ENCODE measurements at places on chromosomes 4 and X. TPM values are rescaled to one million over a fixed set of nuclear protein-coding genes. Genes with fewer than 3 reads are reported as not detected.

Gene LDOC1
- total RNA-seq: 49.7 TPM

Gene TXK
- not detected for total RNA-seq

Gene ZNF674
- total RNA-seq: 6.0 TPM

GRCh38 chr4:40662962-40663604 is 33.4 kb upstream of the RBM47 start:
- peak; percentile 85 for DNase-seq

GRCh38 chr4:164440199-164440598 is 313.7 kb upstream of the SMIM31 start:
- DNase-seq: peak; percentile 88

GRCh38 chrX:12497832-12498591 is 293.2 kb upstream of the PRPS2 start:
- DNase-seq: no peak

- peak; percentile 95 for DNase-seq
These were observed 36.9 kb downstream of the PDLIM5 start for GRCh38 chr4:94488670-94489069.

Gene ZGRF1
- 3.3 TPM for total RNA-seq

DNA sequence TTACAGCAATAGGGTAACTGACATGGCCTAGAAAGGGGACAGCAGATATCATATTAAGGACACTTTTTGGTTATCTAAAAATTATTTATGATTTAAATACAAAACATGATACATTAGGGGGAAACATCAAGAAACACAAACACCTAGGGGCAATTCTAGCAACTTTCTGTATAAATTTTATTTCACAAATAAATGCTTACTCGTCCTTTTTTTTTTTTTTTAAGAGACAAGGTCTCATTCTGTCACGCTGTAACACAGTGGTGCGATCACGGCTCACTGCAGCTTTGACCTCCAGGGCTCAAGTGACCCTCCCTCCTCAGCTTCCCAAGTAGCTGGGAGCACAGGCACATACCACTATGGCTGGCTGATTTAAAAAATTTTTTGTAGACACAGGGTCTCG is 151.8 kb upstream of the BCOR start:
- no peak for DNase-seq

Gene AFF2
- total RNA-seq: 22.3 TPM

Gene BST1
- total RNA-seq: 0.29 TPM

Gene ZNF630
- total RNA-seq: 2.7 TPM

Gene FAM47A
- total RNA-seq: not detected

- DNase-seq: no peak
These were observed 77.4 kb upstream of the AGA start for GRCh38 chr4:177519481-177520260.

Gene UGT2B15
- total RNA-seq: not detected

GRCh38 chr4:90528551-90528950 is 401.4 kb downstream of the CCSER1 start:
- no peak for DNase-seq

GRCh38 chr4:56698329-56698728 is 17.2 kb upstream of the HOPX start:
- DNase-seq: no peak

GRCh38 chr4:15945516-15945915 is 7.0 kb upstream of the FGFBP1 start:
- DNase-seq: no peak

DNA sequence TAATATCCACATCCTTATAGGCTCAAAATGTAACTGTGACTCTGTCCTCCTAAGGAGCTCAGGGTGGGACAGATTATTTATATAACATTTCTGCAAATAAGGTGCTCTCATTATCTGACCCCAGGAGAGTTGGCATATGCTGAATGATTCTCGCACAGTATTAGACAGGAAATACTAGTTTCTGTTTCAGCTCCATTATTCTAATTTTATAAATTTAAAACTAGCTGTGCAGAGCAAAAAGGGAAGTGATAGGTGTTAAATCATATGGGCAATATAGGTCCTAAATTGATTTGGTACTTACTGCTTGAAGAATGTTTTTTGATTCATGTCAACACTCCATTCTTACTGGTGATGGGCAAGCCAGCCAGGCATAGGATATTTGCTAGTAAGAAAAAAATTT is 141.5 kb downstream of the GLRA2 start:
- DNase-seq: no peak

Gene CCNA2
- 34.9 TPM for total RNA-seq

GRCh38 chr4:147683188-147683591 is 773 bp downstream of the PRMT9 start:
- peak; percentile 16 for DNase-seq

Gene RTL5
- total RNA-seq: 1.9 TPM

DNA sequence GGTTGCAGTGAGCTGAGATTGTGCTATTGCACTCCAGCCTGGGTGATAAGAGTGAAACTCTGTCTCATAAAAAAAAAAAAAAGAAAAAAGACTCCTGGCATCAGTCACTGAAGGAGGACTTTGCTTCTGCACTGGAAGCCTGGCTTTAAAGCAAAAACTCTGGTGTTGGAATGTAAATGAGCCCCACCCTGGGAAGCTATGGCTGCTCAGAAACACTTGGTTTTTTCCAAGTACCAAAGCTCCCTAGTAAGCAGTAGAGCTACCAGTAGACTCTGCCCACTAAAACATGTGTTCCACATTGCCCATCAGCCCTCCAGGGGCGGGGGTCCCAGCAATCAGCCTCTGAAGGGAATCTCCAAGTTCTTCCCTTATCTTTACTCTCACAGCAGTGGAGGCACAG is 154.4 kb downstream of the SHROOM3 start:
- DNase-seq: peak; percentile 38

Gene IL21
- not detected for total RNA-seq

DNA sequence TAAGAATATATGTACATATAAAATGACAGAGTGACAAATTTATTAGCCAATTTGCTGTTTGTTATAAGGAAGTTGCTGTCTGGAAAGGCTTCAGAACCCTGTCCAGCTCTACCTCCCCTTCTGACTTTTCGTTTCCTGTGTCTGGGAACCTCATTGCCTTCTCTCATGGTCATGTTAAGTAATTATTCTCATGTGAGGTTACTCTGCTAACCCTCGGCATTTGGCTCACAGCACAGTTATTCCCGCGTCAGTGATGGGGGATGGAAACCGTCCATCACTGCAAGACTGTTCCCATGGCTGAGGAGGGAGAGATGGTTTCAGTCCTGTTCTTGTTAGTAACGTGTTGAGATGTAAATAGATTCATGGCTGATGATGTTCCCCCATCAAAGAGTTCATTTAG is 11.9 kb downstream of the EDNRA start:
- no peak for DNase-seq

DNA sequence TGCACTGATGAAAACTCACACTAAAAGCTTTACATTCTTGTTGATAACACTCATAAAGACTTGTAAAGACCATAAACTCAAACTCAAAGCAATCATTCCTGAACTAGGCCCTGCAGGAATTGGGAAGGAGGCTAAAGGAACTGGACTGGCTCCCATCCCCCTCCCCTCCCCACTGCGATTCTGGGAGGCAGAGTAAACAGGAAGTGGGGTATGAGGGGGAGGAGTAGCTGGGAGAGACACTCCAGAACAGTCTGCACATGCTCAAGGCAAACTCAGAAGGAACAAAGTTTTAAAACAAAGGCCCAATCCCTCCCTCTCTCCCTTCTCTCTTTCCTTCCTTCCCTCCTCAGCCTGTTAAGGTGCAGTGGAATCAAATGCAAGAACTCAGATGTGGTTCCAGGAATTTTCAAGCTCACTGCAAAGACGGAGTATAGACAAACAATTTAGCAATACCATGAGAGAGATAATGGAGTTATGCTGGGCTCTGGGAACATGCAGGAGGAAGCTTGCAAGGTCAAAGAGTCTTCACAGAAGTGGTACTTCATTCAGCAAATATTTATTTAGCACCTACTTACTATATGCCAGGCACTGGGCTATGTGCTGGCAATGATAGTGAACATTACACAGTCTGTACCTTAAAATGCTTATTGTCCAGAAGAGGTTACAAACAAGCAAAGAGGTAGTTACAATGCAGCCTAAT is 15.9 kb downstream of the MID1IP1 start:
- no peak for DNase-seq

DNA sequence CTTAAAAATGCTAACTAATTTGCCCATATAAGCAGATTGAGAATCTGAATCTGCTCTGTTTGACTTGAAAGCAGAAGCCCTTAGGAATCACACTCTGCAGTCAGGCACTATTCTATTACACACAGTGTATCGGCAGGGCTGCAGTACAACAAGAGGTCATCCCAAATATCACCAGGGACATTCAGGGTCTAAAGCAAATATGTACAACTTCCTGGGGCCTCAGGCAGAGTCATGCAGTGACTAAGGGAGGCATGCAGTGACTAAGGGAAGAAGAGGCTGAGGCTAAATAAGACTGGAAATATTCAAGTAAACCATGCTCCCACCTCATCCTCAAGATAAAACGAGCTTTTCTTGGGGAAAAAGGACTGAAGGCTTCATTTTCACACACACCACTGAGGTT is 20.9 kb downstream of the MAPK10 start:
- DNase-seq: peak; percentile 76

GRCh38 chr4:132227151-132227856 is 921.8 kb upstream of the PCDH10 start:
- no peak for DNase-seq

Gene ITM2A
- total RNA-seq: 31.5 TPM

GRCh38 chrX:31252133-31252532 is 180.3 kb upstream of the FTHL17 start:
- no peak for DNase-seq

DNA sequence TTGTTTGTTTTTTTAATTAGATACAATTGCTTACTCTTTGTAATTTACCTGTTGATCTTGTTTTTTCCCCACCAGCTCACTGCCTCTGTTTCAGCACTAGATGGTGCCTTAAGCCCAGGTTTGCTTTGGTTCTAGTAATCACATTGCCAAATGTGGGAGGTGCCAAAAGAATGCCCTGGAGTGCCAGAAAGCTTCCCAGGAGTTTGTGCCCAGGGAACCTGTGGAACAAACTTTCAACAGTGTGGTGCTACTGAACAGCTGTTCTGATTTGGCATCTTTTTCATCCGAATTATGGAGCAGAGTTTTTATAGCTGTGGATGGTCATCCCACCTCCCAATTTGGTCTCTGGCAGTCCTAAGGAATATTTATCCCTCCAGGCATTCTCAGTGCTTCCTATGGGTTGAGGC is 1000.7 kb downstream of the STIM2 start:
- peak; percentile 63 for DNase-seq

GRCh38 chr4:109576462-109576861 is 16.4 kb downstream of the MCUB start:
- no peak for DNase-seq

GRCh38 chrX:13265111-13265510 is 54.7 kb downstream of the ATXN3L start:
- DNase-seq: no peak

GRCh38 chr4:51907006-51907669 is 64.2 kb downstream of the DCUN1D4 start:
- no peak for DNase-seq

GRCh38 chrX:118355225-118355920 is 9.5 kb downstream of the WDR44 start:
- peak; percentile 24 for DNase-seq

GRCh38 chr4:116058129-116058528 is 944.7 kb upstream of the NDST4 start:
- DNase-seq: no peak

Gene GPR82
- total RNA-seq: not detected

GRCh38 chr4:171397175-171397574 is 416.0 kb upstream of the GALNTL6 start:
- DNase-seq: no peak

DNA sequence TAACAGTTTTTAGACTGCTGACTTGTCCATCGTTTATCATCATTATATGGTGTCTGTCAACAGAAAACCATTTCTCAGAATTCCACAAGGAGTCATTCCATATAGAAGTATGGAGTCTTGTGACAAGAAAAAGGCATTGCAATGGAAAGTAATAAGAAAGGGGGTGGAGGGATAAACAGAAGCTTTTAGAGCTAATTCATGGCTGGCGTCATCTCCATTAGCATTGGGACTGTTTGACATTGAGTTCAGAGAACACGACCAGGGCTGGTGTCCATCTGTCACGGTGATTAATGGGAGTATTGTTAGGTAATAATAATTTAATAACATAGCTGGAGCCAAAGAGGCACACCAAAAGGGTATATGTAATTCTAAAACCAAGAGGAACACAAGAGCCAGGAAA is 101.9 kb upstream of the SFRP2 start:
- no peak for DNase-seq

DNA sequence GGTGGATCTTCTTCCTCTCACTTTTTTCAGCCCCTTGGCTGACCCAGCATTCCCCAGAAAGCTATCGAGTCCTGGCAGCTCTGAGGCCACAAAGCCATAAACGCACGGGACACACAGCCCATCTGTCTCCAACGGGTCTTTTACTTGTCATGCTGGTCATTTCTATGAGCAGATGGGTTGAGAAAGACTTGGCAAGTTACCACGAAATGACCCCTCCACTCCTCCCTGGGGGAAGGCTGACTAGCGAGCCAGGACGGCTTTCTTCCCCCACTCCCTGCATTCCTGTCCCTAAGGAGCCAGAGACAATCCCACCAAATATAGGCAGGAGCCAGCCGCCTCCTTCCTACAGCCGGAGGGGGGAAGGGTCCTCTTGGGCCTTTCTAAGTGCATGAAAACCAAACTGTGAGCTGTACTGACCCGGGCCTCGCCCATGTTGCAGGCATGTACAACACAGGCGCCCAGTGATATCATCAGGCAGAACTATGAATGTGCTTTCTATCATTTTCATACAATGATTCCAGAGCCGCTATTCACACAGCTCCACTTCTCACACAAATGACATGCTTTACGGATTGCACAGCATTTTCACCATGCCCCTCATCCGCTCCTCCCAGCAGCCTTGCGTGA is 28.6 kb downstream of the AFAP1 start:
- peak; percentile 65 for DNase-seq

- no peak for DNase-seq
These were observed 23.8 kb downstream of the CTSO start for GRCh38 chr4:155929833-155930232.

DNA sequence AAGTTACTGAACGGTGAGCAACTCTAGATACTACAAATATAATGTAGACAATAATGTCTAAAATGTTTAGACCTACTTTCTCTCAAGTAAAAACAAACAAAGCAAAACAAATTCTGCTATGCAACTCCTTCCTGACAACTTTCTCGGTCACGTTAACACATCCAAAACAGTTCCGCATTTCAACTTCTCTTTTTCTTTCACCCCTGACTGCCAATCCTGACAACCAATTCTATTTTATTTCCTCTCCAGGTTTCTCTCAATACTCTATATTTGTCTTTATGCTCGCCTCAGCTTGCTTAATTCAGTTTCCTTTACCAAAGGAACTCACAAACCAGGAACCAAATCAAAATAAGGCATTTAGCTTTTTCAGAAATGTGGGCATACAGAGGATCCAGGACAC is 513.0 kb downstream of the FSTL5 start:
- DNase-seq: no peak

Data from mammary epithelial cell (primary cell).